ENCODE measurements at places on chromosomes 4 and X.
A peak's percentile ranks its signal among the peaks of the same experiment; 100 is the strongest.

- H3K4me1 ChIP-seq: peaks cover 3% of the 10 kb centered on the region
- no peak for DNase-seq
- no peak overlapping the region for H3K4me3 ChIP-seq
- no peak overlapping the region for H3K27ac ChIP-seq
Measured at GRCh38 chrX:54641530-54641929, 111.5 kb downstream of the GNL3L start.

DNA sequence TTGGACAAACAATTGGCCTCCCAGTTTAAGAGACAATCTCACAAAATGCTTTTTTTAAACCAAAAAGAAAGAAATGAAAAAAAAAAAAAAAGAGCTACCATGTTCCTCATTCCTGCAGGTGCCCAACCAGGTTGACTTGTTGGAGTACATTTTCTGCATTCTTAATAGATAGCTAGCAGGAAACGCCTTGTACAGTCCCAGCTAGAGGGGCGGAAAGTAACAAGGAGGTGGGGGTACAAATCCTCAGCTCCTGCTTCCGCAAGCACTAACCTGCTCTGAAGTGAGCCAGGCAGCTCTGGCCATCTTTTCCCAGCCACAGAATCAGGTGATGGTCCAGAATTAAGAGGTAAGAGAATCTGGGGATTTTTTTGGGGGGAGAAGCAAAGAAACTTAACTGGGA is at the start of gene VGLL1:
TSS of gene VGLL1 (plus strand) at position 265 of the 400 bp plus-strand sequence. CDS start 3,806 bp downstream, outside the sequence.
- H3K4me3 ChIP-seq: no peak within 1 kb of the TSS
- no peaks in the 10 kb centered on the region for H3K36me3 ChIP-seq
- DNase-seq: no peak
- no peaks in the 10 kb centered on the region for H3K4me1 ChIP-seq
- no peaks in the 10 kb centered on the region for H3K27me3 ChIP-seq
- H3K27ac ChIP-seq: no peak within 1 kb of the TSS

DNA sequence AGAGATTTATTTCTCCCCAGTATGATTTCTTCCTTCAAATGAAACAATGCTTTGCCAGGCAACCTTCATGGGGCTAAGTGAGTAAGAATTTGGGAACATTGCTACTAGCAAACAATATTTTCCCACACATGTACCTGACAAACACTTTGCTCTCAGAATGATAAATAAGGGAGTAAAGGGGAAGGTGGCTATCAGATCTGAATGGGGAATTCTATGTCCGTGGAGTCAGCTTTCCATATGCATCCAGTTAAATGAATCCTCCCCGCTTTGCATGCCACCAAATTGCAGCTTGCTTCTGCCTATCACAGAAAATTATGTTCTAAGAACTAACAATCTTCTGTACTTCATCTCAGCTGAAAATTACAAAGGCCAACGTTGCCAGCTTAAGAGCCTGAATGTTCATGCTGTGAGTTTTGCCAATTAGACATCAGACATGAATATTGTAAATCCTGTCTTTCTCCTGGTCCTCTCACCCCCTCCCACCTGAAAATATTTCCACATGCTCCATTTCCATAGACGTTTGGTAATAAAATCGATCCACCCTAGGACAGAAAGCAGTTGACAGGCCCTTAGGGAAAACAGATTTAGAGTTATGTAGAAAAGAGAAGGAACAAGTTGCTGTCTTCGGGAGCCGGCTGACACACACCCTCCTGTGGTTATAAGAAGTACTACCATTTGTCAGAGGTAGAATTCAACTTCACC is 6.3 kb downstream of the MEPE start:
- H3K4me1 ChIP-seq: no peaks in the 10 kb centered on the region
- no peaks in the 10 kb centered on the region for H3K27me3 ChIP-seq
- no peak overlapping the region for H3K4me3 ChIP-seq

DNA sequence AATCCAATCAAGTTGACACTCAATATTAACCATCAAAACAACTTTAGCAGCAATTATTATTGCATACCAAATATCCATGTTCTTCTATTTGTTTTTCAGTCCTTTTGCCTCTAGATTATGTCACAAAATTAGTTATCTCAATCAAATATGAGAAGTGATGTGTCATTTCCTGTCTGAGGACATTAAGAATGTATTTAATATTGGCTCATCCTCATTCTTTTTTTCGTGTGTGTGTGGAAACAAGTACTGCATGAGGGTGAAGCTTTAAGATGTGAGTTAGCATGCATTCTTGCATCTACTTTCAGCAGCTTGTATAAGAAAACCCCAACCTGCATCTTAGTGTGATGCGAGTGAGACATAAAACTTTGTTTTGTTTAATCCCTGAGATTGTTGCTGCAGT is 301.4 kb downstream of the GRIA2 start:
- no peaks in the 10 kb centered on the region for H3K27me3 ChIP-seq
- DNase-seq: no peak
- no peak overlapping the region for H3K27ac ChIP-seq
- H3K4me1 ChIP-seq: no peaks in the 10 kb centered on the region
- H3K4me3 ChIP-seq: no peak overlapping the region
- no peaks in the 10 kb centered on the region for H3K36me3 ChIP-seq

DNA sequence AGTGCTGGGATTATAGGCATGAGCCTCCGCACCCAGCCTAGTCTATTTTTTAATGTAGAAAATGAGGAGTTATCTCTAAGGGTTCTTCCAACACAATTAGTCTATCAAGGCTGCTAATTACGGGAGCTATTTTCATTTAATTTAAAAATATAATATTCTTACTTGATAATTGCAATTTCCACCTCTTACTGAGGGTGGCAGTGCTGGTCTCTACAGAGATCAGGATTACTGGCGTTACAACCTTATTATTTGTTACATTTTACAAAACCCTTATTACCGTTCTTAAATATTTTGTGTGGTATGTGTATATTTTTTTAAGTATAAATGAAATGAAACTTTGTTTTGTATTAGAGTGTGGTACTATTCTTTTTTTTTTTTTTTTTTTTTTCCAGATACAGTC is 17.6 kb upstream of the GK start:
- H3K4me3 ChIP-seq: no peak overlapping the region
- no peaks in the 10 kb centered on the region for H3K36me3 ChIP-seq
- no peak for DNase-seq
- H3K27ac ChIP-seq: no peak overlapping the region
- H3K4me1 ChIP-seq: no peaks in the 10 kb centered on the region

DNA sequence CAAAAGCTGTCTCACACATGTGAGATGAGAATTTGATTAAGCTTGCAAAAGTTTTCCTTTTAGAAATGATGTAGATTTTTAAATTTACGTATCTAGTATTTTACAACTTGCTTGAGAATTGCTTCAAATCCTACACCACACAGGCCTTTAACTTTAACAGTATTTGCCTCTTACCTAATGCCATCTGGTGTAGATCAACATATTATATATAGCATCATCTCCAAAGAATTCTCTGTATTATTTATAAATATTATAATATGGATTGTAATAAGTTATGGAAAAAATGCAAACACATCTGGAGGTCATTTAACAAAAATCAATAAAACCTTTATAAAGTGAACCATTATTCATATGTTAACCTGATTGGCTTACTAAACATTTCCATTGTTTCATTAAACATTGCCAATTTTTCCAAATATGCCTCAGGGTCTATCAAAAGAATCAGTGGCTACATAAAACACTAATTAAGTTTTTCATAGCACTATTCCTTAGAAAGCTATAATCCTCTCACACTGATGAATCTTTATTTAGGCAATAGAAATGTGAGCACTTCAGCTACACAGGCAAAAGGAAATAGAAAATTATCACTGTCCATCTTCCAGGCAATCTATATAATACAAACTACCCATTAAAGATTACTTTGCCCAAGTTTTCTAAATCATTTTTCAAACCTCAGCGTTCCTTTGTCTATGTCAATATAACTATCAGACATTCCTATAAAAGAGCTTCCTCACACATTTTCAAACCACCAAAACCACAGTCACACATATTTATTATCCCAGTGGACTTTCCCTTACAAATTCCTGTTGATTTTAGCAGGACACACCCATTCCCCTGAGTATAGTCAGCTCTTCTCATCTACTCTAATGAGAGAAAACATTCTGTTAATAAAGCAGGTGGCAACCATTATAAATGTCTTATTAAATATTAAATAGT is 83.5 kb upstream of the INTU start:
- H3K27me3 ChIP-seq: no peaks in the 10 kb centered on the region
- no peaks in the 10 kb centered on the region for H3K4me1 ChIP-seq
- no peak for DNase-seq
- no peak overlapping the region for H3K27ac ChIP-seq

DNA sequence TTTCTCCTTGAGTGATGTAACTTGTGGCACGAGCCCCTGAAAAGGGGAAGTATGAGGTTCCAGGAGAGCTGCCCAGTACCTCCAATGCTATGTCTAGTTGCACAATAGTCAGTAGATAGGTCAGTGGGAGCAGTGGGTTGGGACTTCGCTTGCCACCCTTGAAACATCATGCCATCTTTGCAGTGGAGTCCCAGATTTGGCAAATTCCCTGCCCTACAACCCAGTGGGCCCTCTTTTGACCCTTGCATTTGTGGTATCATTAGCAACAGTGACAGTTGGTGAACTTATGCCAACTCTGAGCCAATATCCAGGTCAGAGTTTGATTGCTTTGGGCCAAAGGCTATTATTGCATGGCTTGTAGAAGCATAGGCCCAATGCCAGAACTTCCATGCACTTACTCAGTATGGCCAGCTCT is 12.3 kb downstream of the FHL1 start:
- no peaks in the 10 kb centered on the region for H3K36me3 ChIP-seq
- no peak for DNase-seq
- H3K27me3 ChIP-seq: no peaks in the 10 kb centered on the region
- no peak overlapping the region for H3K27ac ChIP-seq
- no peak overlapping the region for H3K4me3 ChIP-seq
- H3K4me1 ChIP-seq: no peaks in the 10 kb centered on the region

DNA sequence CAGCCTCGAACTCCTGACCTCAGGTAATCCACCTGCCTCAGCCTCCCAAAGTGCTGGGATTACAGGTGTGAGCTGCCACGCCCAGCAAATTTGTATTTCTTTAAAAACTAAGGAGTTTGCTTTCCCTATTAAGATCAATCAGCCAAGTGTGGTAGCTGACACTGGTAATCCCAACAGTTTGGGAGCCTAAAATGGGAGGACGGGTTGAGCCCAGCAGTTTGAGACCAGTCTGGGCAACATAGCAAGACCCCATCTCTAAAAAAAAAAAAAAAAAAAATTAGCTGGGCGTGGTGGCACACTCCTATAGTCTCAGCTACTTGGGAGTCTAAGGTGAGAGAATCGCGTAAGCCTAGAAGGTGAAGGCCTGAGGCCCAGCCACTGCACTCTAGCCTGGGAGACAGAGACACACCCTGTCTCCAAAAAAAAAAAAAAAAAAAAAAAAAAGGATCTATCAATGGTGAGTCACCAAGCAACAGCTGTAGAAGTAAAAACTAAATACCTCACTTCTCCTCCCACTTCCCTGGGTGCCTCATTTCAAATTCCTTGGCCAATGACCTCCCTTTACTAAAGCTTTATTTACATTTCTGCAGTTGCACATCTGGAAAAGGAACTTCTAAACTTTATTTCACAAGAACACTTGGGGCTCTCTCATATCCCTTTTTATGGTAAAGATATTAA is 54.5 kb downstream of the LDB2 start:
- H3K27ac ChIP-seq: no peak overlapping the region
- peaks cover 4% of the 10 kb centered on the region for H3K4me1 ChIP-seq
- no peak for DNase-seq
- no peaks in the 10 kb centered on the region for H3K36me3 ChIP-seq

- no peaks in the 10 kb centered on the region for H3K27me3 ChIP-seq
- no peak overlapping the region for H3K27ac ChIP-seq
- no peak for DNase-seq
- H3K4me1 ChIP-seq: no peaks in the 10 kb centered on the region
- H3K36me3 ChIP-seq: peaks cover 7% of the 10 kb centered on the region
- no peak overlapping the region for H3K4me3 ChIP-seq
Measured at GRCh38 chr4:17911608-17912007, 100.8 kb downstream of the NCAPG start.

- H3K27me3 ChIP-seq: no peaks in the 10 kb centered on the region
- H3K4me1 ChIP-seq: no peaks in the 10 kb centered on the region
- no peaks in the 10 kb centered on the region for H3K36me3 ChIP-seq
- H3K27ac ChIP-seq: no peak overlapping the region
- H3K4me3 ChIP-seq: no peak overlapping the region
- DNase-seq: no peak
Measured at GRCh38 chrX:20144491-20144890, 2.9 kb upstream of the EIF1AX start.

GRCh38 chr4:47798165-47798564 is 39.7 kb downstream of the CORIN start:
- no peak overlapping the region for H3K27ac ChIP-seq
- no peaks in the 10 kb centered on the region for H3K36me3 ChIP-seq
- no peak overlapping the region for H3K4me3 ChIP-seq
- H3K4me1 ChIP-seq: no peaks in the 10 kb centered on the region

DNA sequence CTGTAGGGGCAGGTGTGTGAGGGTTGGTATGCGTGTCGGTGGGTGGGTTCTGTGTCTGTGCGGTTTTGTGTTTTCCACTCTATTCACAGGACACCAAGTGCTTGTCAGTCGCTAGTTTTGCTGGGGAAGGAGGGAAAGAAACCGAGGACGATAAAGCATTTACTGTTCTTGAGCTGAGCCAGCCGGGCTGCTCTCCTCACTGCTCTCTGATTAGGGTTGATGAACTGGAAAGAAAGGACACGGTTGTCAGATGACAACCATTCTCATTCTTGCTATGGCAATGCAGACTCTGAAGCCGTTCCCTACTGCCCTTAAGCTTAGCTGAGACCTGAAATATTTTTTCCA is 832 bp downstream of the EGFL6 start:
- peaks cover 2% of the 10 kb centered on the region for H3K4me1 ChIP-seq
- DNase-seq: no peak
- H3K36me3 ChIP-seq: no peaks in the 10 kb centered on the region
- no peak overlapping the region for H3K27ac ChIP-seq

- no peaks in the 10 kb centered on the region for H3K4me1 ChIP-seq
- DNase-seq: no peak
- no peaks in the 10 kb centered on the region for H3K27me3 ChIP-seq
- H3K4me3 ChIP-seq: no peak overlapping the region
Measured at GRCh38 chrX:94914235-94914634, 1240.2 kb downstream of the FAM133A start.

GRCh38 chrX:129984111-129984958 is 1.9 kb downstream of the BCORL1 start:
- H3K36me3 ChIP-seq: peaks cover 2% of the 10 kb centered on the region
- H3K4me1 ChIP-seq: no peaks in the 10 kb centered on the region
- H3K27ac ChIP-seq: no peak overlapping the region
- H3K27me3 ChIP-seq: no peaks in the 10 kb centered on the region

DNA sequence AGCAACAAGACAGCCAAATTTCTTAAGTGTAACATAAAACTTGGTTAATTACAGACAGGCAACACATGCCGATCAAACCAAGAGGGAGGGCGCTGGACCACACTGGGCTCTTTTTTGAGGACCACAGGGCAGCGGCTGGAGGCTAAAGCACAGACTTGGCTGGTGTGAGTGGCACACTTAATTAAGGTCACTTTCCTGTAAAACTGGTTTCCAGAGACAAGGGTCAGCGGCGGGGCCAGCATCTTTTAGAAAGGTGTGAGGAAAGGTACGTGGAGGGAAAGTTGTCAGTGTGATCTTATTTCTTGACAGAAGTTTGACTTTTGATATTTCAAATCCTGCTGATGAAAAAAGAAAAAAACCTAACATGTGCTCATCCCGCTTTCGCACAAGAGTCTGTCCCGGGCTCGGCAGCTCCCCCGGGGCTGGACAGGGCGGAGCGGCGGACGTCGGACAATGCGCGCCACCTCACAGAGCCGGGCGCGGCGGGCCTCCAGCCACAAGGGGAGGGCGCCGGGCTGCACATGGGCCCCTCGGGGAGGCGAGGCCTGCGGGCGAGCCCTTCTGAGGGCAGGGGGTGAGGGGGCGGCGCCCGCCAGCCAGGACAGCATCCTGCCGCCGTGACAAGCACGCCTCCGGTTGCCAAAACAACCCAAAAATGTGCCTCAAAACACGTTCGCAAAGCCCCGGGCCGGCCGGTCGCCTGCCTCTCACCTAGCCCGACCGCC is 660 bp upstream of the HSPA4L start:
- DNase-seq: peak; percentile 12
- no peaks in the 10 kb centered on the region for H3K36me3 ChIP-seq
- peaks cover 25% of the 10 kb centered on the region for H3K27me3 ChIP-seq
- no peak overlapping the region for H3K27ac ChIP-seq

All from neuronal stem cell (in vitro differentiated cells).